ENCODE measurements at places on chromosomes 12 and 14.

DNA sequence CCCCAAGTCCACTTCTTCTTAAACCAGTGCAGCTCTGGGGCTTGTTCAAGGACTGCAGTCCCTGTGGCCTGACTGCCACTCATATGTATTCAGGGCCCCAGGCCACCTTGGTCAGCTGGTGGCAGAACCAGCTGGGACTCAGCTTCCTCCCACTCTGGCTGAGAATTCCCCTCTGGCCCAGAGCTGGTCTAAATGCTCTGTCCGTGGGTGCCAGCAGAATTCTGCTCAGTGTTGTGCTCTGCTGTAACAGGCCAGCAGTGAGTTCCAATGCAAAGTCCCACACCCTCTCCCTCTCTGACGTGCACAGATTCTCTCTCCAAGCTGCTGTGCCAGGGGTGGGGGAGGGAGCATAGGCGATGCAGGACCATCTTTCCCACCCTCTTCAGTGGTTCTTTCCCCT, 210.4 kb upstream of the RGS6 start:
- no peak for DNase-seq

DNA sequence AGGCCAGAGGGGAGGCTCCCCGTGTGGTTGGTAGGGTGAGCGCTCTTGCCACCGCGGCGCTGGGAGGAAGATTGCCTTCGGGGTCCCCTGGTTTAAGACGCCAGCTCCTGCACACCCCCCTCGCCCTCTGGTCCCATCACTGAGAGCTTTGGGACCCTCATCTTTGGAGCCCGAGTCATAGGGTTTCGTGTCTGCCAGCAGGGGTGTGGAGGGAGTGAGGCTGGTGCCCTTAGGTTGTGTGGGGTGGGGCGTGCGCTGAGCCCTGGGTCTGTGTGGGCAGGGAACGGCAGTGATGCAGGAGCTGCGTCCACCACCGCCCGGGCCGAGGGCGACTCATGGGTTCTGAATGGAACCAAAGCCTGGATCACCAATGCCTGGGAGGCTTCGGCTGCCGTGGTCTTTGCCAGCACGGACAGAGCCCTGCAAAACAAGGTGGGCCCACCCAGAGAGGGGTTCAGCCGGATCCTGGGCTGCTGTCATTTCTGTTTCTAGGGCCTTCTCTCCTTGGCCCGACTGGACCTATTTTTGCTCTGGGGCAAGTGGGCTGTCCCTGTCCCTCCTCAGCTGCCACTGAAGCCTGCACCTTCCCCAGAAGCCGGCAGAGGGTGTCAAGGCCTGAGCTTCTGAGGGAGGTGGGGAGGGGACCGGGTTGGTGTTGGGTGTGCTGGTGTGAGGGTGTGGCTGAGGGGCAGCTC, 12.1 kb downstream of the ACADS start:
- DNase-seq, result no peak

DNA sequence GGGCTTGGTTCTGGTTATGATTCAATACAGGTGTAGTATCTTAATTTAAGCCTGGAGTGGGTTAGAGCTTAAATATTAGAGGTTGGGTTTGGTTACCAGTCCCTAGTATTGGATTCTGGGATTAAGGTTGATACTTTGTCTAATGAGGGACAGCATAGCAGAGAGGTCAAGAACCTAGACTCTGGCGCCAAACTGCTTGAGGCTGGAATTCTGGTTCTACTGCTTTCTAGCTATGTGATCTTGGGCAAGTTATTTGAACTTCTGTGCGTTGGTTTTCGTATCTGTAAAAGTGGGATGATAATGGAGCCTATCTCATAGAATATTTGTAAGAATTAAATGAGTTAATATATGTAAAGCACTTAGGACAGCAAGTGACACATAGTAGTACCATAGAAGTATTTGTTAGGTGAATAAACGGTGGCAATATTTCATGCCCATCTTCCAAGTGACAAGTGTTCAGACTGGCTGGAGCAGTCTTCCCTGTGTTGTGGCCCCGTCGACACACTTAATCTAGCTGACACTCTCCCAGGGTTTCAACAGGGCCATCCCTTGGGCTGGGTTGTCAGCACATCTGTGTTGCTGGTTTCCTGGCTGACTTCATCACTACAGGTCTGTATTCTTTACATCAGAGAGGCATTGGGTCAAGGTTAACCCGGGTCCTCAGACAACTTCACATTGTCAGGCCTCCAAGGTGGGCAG, 3.0 kb downstream of the ENDOU start:
- no peak for DNase-seq

- no peak for DNase-seq
Measured at GRCh38 chr14:69475194-69475818, 9.2 kb upstream of the PLEKHD1 start.

DNA sequence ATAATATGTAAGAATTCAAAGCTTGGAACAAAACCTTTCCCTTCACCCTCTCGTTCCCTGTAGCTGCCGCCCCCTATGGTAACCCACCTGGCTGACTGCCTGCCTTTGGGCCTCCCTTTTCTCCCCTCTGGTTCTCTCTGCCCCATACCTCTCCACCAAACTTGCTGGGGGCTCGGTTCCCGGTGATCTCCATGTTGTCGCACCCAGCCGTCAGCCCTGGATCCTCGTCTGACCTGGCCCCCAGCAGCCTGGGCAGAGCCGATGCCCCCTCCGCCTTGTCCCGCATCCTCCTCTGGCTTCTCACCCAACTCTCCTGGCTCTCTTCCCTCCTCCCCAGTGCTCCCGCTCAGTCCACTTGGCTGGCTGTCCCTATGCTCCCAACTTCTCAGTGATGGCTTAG, 4.5 kb downstream of the CYP46A1 start:
- no peak for DNase-seq

- DNase-seq, result no peak
Measured at GRCh38 chr14:68939893-68940613, 39.0 kb downstream of the ACTN1 start.

DNA sequence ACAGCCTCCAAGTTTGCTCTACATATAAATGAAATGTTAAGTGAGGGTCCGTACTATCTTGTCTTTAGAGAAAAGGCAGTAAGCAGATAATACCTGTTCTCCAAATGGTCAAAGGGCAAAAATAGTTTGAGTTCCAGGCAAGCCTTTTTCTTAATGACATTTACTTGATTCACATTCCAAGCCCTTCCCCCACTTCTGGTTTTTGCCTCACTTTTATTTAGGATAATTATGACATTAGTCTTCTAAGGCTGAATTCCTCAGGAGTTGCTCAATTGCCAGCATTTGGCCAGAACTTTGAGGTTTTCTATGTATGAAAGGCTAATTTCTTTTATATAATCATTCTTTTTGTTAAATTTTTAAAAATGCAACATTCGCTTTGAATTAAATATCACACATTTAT, 62.5 kb upstream of the DUSP6 start:
- no peak for DNase-seq

DNA sequence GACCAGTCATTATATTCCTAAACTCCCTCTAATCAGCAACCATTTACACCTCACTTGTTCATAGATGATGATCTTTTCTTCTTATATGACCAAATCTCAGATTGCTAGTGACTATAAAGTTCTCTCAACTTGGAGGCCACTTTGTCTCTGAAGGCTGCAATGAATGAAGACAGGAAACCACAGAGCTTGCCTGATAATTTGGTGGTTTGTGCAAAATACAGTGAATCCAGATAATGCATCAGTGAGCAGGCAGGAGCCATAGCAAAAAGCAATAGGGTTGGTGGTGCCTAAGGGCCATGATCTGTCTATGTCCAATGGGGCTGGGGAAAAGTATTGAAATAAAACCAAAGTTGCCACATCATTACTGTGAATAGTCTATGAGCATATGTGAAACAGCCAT, 123.8 kb upstream of the LRFN5 start:
- no peak for DNase-seq

- DNase-seq, result no peak
Measured at GRCh38 chr12:96233939-96234461, 39.8 kb downstream of the ELK3 start.

Measured in CD4-positive, alpha-beta T cell treated with Interferon alpha-2 for 1 hour (primary cell).